ENCODE measurements at places on chromosomes 7 and 10. TPM values are rescaled to one million over a fixed set of nuclear protein-coding genes. Genes with fewer than 3 reads are reported as not detected.

DNA sequence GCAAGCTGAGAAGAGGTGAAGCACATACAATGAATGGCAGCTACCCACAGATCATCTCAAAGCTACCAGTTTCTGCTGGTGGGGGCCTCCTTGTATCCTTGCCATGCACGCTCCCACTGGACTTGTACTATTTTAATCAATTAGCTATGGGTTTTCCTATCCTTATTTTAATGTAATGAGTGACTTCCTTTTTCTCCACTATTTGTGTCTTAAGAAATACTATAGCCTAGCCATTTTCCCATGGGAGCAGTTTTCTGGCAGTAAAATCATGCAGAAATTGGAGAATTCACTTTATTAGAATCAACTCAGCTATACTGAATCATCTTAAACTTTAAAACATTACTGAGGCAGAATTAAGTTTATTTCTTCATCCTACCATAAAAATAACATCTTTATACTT lies 73.5 kb downstream of the CTNNA3 start:
- DNase-seq = no peak

Gene FAM180A
- not detected for total RNA-seq

DNA sequence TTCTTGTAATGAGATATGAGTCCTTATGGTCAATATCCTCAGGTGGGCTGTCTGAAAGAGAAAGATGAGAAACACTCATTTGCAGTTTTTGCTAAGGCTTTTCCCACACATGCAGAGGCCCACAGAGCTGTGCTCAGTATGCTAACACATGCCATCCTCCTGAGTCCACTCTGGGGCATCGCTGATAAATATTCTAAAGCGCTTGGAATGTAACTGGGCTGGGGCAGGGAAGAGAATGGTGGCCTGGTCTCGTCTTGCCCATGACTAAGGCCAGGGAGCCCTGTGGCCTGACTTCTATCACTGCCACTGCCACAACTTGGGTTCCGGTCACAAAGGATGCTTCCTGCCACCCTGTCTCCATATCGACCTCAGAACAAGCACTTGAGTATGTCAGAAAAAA lies 199.7 kb upstream of the FRMD4A start:
- DNase-seq = no peak

DNA sequence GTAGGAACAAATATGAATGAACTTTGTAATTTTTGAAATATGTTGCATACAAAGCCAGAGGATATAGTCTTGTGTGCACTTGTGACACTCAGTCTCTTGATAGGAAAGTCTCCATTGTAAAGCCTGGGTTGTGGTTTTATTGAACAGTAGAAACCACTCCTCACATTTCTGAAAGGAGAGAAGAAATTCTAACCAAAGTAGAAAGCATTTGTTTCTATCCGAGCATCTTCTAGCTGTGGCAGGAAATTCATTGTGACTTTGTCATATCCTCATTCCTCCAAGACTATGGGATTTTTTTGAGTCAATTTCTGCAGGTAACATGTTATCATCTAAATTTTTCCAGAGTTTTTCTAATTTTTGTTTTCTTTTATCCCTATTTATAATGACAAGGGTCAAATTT lies 55.5 kb upstream of the NCF1 start:
- no peak for DNase-seq

GRCh38 chr10:1648648-1649047 lies 88.7 kb downstream of the ADARB2 start:
- DNase-seq = no peak

- no peak for DNase-seq
These were observed 5.8 kb downstream of the H2BK1 start for GRCh38 chr7:151204383-151205032.

- no peak for DNase-seq
These were observed at the start of gene SLC26A4 for GRCh38 chr7:107660381-107661080. SLC26A4 (plus strand) TSS chr7:107660828; CDS start chr7:107661642, 814 bp downstream.

DNA sequence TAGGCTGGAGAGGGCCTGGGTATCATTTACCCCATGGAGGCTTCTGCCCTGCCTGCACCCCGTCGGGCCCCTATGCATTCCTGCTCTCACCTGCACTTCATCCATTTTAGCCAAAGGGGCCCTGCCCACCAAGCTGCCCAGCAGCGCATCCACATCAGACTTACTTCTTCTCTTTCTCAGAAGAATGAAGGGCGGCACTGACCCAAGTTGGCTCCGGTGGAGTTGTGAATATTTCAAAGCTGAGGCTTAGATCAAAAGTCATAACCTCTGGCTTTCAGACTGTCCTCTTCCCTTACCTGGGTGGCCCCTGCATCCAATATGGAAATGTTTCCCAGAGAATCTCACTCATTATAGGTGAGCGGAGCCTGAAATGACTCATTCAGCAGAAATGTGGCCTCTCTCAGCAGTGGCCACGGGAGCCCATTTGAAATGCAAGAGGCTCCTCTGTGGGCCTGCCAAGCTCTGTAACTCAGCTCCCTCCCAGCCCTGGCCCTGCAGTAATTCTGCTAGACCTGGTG lies 117.6 kb upstream of the TCF7L2 start:
- DNase-seq = peak; percentile 41

- DNase-seq = no peak
These were observed 32.6 kb downstream of the IMMP2L start for GRCh38 chr7:111529507-111530355.

Gene MYO3A
- not detected for total RNA-seq

All from HT-29 (cell line).